ENCODE measurements at places on chromosomes 6 and 20.

DNA sequence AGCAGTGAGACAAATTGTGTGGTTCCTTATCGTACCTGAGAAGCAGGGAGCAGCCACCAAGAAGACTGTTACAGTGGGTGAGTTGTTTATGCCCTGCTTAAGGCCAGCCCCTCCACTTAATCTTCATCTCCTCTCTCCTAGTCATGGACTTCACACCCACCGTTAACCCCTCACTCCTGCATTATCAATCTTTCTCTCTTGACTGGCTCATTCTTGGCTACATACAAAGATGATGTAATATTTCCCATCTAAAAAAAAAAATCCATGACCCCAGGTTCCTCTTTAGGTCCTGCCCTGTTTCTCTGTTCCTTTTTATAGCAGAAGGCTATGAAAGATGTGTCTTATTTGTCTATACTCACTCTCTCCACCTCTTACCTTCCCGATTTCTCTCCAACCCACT lies 72.4 kb downstream of the SHLD1 start:
- DNase-seq: no peak

DNA sequence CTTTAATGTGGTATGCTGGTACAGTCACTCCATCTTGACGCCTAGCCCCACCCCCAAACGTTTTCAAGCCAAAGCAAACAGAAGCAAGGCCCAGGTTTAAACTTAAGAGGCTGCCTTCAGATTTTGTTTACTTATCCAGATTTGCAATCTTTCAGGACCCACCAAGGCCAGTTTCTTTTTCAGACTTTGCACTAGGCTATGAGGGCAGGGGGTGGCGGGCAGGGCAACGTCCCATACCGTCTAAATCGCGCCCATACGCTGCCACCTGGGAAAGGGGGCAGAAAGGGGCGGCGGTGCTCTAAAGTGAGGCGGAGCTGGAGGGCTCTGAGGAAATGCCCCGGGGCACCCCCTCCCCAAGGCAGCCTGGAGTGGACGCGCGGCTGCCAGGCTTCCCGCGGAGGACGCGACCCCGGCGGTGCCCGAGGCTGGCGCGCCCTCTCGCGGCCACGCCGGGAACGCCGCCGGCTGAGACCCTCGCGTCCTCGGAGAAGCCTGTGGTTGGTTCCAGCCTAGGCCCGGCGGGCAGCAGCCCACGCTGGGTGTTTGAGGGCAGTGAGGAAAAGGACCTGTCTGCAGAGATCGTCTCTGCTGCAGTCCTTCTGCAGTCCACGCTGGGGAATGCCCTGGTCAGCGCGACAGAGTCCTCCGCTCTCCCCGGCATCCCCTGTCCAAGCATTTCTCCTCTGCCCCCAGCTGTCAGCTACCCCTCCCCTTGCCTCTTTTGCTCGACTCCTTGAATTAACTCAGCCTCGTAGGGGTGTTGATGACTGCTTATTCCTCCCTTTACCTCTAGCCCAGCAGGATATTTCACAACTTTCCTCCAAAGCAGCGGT lies 129.2 kb upstream of the PRND start:
- DNase-seq: peak; percentile 22

GRCh38 chr20:52318651-52319050 lies 127.1 kb upstream of the ZFP64 start:
- DNase-seq: no peak

GRCh38 chr6:111555036-111555435 lies 50.6 kb downstream of the TRAF3IP2 start:
- no peak for DNase-seq

DNA sequence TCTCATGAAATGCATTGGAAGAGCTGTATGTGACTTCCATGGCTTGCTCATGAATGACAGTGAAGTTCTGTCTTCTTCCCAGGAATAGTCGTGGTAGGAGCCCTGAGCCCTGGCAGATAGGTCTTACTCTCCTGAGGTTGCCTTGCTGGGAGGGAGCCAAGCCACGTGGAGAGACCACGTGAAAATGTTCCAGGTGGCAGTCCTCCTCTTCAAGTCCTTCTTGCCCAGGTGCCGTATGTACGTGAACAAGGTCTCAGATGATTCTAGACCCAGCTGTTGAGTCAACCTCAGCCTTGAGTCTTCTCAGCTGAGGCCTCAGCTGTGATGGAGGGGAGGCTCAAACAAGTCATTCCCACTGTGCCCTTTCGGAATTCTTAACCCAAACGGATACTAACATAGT lies 192.4 kb upstream of the PRDM1 start:
- no peak for DNase-seq

DNA sequence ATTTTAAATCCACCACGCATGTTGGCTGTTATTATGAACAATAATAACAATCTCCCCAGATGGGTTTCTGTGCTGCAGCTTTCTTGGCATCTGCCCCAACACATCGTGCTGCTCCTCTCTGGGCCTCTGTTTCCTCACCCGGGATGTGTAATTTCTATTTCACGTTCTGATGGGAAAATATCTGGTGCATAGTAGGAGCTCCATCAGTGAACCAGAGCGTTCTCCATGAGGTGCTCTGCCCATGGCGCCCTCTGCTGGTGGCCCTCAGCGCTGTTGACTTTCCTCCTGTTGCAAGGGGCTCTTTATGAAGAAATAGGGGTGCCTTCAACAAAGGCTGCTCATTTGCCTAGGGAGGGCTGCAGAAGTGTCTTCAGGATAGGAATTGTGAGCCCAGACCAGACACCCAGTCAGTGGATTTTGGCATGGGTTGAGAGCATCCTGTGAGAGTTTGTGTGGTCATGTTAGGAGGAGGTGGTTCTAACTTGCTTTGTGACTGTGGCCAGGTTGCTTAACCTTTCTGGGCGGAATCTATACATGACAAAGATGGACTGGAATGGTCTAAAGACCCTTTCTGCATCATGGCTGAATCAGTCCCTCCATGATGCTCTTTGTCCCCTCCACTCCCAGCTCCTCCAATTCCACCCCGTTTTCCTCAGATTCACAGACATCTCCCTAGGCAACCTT lies 8.1 kb downstream of the SCRT2 start:
- DNase-seq: no peak

GRCh38 chr6:132054525-132054924 lies 103.4 kb upstream of the CCN2 start:
- no peak for DNase-seq

DNA sequence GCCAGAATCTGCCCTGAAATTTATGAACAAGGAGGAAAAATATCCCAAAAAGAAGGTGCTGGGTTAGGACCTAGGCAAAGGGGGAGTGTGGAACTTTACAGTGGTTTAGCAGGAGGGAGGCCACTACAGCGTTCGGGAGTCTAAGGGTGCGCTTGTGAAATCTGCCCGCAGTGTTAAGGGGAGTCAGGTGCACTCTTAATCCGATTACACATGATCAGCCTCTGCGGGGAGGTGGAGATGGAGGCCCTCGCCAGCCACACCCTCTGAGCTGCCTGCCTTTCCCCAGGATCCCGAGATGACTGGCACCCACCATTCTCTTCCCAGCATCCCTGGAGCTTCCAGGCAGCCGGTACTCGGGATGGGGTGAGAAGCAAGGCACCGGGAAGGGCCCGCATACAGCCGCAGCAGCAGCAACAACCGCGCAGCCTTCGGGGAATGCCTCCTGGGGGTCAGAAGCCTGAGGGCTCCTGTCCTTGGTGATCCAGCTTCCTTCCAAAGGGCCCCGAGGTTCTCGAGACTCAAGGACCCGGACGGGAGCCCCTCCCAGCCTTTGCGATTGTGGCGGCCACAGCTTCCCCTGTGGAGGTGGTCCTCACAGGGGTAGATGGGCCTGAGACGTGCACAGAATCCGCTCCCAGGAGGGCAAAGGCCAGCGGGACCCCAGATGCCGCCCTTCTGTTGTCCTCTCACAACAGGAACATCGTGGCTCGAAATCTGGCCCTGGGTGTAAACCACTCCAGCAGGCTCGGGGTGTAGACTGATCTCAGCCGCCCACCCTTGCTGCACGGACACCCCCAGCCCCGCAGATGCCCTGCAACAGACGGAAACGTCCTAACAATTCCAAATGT lies 57.3 kb upstream of the CST7 start:
- DNase-seq: no peak

- DNase-seq: no peak
These were observed 1.3 kb upstream of the SNAI1 start for GRCh38 chr20:49981218-49982071.

- no peak for DNase-seq
These were observed 1339.4 kb downstream of the GRIK2 start for GRCh38 chr6:102732898-102733297.

DNA sequence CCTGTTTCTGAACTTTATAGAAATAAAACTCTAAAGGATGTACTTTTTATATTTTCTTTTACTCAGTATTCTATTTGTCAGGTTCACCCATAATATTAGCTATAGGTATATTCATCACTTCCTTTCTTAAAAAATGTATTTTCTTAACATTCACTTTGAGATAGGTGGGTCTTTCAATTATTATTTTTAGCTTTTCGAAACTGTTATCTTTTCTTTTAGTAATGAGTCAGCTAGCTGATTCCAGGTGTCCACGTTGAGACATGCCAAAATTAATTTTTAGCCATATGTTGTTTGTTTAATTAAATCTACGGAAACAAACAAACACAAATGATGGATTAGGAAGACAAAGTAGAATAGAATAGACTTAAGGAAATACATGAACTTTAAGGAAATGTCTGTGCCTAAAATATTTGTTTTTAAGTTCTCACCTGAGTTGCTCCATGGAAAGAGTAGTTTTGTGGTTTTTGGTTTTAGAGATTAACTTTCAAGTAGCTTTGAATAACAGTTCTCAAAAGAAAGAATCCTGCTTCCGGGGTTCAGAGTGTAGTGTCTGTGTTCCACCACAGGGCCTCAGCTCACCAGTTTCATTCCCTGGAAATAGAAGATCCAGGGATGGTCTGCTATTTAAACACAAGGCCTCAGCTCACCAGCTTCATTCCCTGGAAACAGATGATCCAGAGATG lies 435.0 kb downstream of the HAO1 start:
- no peak for DNase-seq

- DNase-seq: no peak
These were observed 44.5 kb downstream of the RAMACL start for GRCh38 chr6:166541876-166542579.

Data from stimulated activated naive B cell treated with anti-CD40 and anti-IgM and Interleukin-4, amounts not matched to agents 10 μg/mL and 1 μg/mL and 100 μg/mL, for 72 hours (primary cell).